Stimulated activated CD4-positive, alpha-beta T cell treated with anti-CD3 and anti-CD28 coated beads, Interleukin-1b, Interleukin-23, amount 100 ng/mL, for 48 hours (primary cell): ENCODE measurements at places on chromosomes 2 and 18.

DNA sequence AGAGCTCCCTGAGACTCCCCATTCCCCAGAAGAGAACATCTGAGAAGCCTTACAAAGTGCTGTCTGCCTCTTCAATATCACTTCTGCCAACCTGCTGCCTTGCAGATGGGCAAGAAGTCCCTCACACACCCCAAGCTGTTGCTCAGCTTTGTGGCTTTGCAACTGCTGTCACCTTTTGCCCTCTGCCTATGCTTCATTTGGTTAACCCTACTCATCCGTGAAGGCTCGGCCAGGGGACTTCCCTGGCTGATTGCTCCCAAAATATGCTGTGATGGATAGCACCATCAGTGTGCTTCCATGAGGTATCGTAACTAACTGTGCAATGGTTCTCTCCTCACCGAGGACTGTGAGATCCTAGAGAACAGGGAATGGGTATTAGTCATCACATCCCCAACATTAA is 88.9 kb upstream of the CYP1B1 start:
- DNase-seq, result no peak

- DNase-seq, result no peak
These were observed 15.2 kb downstream of the MMADHC start for GRCh38 chr2:149572102-149572953.

- DNase-seq, result no peak
These were observed 210.5 kb upstream of the PIK3C3 start for GRCh38 chr18:41744421-41745030.

- peak; percentile 3 for DNase-seq
These were observed 26.6 kb upstream of the LANCL1 start for GRCh38 chr2:210503001-210503623.

DNA sequence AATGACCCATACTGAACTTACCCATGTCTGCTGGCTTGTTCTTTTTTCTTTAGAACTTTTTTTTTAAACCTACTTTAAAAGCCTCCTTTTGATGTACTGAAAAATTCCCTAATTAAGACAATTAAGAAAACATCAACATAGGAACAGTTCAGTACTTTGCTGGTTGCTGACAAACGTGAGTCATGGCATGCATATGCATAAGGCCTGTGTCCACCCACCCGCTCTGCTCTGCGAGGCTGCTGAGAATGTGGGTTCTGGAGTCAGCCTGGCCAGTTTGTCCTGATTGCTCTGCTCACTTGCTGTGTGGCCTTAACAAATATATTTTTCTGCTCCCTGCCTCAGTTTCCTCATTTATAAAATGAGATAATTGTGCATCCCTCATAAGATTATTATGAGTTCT is 27.3 kb downstream of the LAMA3 start:
- no peak for DNase-seq

- no peak for DNase-seq
These were observed 377.2 kb downstream of the LRATD1 start for GRCh38 chr2:15009681-15010080.

GRCh38 chr2:172777431-172777830 is 41.8 kb downstream of the RAPGEF4 start:
- DNase-seq, result no peak

- no peak for DNase-seq
These were observed 15.8 kb upstream of the TLK1 start for GRCh38 chr2:171176516-171176915.

DNA sequence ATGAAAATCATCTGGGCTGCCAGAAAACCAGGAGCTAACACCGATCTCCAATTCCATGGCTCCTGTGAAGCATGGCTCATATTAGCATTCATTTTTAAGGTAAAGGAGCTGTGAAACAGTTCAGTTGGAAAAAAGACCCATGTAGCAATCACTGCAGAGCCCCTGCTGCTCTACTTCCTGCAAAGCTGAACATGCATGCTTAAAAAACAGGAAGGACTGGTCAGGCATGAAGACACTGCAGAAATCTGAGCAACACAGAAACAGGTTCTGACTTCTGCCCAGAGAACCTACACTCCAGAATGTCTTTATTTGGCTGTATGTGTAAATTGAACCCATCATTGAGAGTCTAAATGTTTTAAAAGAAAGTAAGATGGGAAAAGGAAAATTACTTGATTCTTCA is 950.6 kb downstream of the DCDC2C start:
- DNase-seq, result no peak

GRCh38 chr2:220887876-220888275 is 684.2 kb downstream of the EPHA4 start:
- no peak for DNase-seq

GRCh38 chr18:79848294-79848578 is 50.5 kb downstream of the KCNG2 start:
- no peak for DNase-seq

- no peak for DNase-seq
These were observed 10.3 kb upstream of the PAPOLG start for GRCh38 chr2:60745761-60746160.

GRCh38 chr2:133346654-133347053 is 221.6 kb downstream of the NCKAP5 start:
- DNase-seq, result no peak

DNA sequence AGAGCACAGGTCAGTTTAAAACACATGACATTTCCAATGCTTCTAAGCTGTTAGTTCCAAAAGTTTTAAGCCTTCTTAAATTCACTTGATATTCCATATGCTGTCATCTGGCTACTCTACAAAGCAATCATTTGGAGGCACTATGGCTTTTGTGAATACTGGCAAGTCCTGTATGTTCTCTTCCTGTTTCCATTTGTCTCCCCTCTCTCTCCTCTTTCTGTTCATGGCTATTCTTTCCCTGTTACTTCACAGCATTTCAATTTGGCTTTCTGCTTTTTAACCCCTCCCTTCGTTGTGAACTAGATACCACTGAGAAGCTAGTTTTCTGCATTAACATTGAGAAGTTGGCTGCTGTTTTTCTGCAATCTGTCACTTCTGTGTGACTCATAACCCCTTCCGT is 1337.2 kb upstream of the CELF4 start:
- DNase-seq, result no peak
